ENCODE measurements at places on chromosomes 1 and 21. TPM values are rescaled to one million over a fixed set of nuclear protein-coding genes. Genes with fewer than 3 reads are reported as not detected.

DNA sequence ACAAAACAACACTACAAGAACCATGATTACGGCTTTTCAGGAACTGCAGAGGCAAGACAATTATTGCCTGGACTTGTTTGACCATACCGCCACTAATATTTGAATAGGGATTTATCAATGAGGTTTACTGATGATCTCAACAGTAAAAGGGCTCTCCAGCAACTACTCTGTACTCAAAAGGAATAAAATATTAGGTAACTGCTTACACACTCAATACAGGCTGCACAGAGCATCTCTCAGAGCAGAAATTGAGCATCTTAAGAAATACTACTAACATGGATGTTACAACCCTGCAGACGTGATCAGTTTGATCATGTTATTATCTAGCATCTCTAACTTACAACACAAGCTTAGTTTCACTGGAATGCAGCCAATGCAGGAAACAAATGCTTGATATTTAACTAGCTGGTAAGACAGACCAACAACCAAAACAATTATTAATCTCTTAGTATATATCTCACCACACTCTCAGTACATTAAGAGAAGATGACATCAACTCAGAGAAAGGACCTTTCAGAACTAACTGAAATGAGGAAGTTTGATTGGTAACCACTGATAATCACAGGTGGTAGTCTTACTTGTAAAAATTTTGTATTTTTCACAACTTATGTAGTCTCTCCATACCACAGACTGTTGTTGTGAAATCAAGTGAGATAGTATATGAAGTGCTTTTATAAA lies 52.2 kb downstream of the PUM1 start:
- no peak for DNase-seq

The RNU1-2 gene
- polyA plus RNA-seq, result not detected

The IFNLR1 gene
- 9.4 TPM for polyA plus RNA-seq

The ILDR2 gene
- 5.0 TPM for polyA plus RNA-seq

DNA sequence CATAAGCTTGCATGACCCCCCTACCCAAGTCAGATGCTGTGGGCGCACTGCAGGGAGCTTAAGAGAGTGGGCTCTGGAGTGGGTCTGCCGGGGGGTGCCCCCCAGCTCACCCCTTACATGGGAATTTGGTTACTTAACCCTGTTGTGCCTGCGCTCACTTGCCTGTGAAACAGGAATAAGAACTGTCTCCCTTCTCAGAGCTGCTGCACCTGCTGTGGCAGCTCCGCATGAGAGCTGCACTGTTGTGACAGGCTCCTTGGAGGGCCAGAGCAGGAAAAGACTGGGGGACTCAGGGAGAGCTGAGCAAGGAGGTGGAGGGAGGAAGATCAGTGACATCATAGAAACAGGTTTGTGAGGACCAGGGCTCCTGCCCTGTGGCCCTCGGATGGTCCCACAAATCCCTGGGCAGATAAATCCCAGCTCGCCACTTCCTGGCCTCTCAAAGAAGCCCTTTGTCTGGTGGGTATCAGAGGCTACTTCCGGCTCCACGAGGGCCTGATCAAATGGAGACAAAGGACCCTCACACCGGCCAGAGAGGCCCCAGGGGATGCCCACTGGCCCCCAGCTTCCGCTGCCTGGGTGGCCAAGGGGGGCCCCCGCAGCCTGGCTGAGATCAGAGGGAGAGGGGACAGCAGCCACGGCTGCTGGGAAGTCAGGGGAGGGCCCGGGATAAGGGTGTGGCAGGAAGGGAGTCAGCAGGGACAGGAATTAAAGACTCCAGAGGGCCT lies 28.9 kb upstream of the LAPTM5 start:
- DNase-seq, result no peak

GRCh38 chr1:96772972-96773371 lies 51.4 kb downstream of the PTBP2 start:
- DNase-seq, result no peak

GRCh38 chr1:36453051-36453450 lies 2.8 kb upstream of the OSCP1 start:
- no peak for DNase-seq

The SMIM1 gene
- polyA plus RNA-seq, result 25.8 TPM

GRCh38 chr1:197312163-197312562 lies 44.1 kb downstream of the CRB1 start:
- DNase-seq, result no peak

DNA sequence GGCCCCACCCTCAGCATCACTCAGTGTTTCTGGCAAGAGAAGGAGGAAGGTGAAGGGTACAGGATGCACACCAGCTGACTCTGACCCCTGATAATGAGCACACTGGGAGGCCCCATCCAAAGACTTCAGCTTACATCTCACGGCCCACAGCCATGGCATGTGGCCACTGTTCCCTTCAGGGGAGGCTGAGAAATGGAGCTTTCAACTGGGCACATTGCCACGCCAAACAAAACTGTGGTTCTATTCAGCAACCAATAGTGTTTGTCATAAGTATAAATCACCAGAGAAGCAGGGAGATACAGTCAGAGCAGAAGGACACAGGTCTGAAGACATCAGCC lies 12.7 kb upstream of the TRAF3IP3 start:
- DNase-seq, result no peak

- no peak for DNase-seq
These were observed 1.9 kb upstream of the ZFYVE9 start for GRCh38 chr1:52139817-52140540.

The SPATA17 gene
- polyA plus RNA-seq, result 2.6 TPM

- DNase-seq, result no peak
These were observed 69.5 kb upstream of the HUNK start for GRCh38 chr21:31803039-31804007.

DNA sequence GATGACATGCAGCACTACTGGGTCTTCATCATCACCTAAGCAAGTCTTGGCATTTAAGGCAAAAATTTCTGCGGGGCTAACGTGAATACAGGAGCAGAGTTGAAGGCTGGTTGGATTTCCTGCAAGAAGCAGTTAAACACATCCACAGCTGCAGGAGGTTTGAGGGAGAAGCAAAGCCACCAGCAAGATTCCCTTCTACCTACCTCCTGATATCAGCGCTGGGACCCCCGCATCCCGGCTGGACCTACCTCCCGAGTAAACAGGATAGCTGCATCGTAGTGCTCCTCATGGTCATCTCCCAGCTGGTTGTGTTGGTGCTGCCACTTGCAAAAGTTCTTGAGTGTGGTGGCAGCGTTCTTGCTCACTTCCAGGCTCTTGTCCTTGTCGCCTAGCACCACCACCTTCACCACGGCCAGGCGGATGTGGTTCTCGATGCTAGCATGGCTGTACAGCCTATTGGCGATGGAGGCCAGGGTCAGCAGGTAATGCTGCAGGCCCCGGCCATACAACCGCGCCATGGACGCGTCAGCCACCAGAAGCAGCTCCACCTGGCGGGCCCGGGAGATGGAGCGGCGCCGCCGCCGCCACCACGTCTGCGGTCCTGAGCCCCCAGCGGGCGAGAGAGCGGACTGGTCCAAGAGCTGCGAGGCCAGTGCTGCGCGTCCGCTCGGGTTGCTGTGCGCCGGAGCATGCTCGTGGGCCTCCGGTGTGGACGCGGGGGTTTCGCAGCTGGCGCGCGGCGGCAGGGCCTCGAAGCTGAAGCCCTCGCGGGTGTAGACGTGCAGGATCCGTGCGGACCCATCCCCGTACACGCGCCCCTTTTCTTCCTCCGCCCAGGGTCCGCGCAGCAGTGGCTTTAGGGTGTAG lies 1.6 kb downstream of the ADAMTS5 start:
- peak; percentile 41 for DNase-seq

- DNase-seq, result no peak
These were observed 117.0 kb upstream of the NFIA start for GRCh38 chr1:60965280-60965854.

DNA sequence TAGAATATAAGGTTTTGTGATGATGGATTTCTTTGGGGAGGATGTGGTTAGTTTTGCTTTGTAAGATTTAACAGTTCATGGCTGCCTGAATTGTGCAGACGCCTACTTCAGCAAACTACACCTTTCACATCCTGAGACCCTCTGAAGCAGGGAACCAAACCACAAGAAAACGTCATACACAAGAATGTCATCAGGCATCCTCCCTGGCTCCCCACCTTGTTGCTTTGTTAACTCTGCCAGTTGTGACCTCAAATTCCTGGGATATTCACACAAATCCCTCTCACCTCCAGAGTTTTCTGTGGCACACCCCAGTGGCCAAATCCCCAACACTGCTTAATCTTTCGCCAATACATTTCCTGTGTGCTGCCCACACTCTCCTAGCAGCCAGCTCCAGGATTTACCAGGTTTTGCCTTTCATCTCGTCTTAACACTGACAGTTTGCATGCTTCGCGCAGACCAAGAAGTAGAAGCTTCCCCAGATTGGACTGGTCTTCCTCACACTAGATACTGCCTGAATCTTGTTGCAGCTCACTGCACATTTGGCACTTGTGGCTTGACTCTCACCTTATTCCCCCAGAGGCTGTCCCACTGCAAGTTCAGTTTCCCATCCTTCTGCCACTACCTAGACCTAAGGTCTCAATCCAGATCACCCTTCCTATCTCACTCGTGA lies 51.1 kb upstream of the CTTNBP2NL start:
- DNase-seq, result no peak

DNA sequence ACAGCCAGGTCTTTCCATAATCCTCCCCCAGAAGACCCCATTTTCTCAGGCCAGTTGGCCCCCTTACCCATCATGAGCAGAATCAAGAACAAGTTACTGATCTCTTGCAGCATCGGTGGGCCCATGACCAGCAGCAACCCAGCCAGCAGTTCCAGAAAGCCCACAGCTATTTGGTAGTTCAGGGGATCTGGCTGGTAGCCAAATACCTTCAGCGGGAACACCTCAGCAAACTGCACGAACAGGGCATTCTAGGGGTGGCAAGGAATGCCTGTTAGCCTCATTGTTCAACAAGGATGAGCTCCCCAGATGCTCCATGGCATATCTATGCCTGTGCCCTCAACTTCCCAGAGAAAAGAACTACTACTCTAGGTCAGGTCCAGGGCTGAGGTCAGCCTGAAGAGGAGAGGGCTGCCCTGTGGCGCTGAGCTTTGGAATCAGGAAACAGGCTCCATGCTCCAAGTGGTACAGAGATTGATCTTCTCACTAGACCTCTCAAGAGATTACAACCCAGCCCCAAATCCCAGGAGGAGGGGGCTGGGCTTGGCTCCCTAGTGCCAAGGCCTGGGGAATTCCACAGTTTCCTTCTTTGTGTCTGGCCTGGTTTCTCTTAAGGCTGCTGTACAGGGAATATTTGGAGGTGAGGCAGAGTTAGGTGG lies 1.3 kb downstream of the TMEM35B start:
- DNase-seq, result peak; percentile 31

DNA sequence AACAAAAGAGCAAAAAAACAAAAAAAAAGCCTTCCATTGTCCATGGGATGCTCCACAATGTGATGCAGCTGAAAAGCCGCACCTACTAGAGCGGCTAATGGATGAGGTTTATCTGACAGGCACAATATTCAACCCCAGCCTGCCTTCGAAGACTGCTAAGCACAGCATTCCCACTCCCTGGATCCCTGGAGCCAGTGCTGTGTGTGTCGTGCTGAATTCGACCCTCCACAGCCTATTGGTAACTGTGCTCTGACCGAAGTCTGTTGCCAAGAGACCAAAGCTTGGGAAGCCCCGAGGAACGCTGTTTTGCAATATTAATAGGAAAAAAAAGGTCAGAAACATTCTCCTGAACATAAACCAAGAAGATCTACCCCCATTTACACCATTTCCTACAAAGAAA lies 57.2 kb upstream of the PUM1 start:
- DNase-seq, result peak; percentile 62

GRCh38 chr1:95048317-95048716 lies 24.4 kb downstream of the ALG14 start:
- no peak for DNase-seq

DNA sequence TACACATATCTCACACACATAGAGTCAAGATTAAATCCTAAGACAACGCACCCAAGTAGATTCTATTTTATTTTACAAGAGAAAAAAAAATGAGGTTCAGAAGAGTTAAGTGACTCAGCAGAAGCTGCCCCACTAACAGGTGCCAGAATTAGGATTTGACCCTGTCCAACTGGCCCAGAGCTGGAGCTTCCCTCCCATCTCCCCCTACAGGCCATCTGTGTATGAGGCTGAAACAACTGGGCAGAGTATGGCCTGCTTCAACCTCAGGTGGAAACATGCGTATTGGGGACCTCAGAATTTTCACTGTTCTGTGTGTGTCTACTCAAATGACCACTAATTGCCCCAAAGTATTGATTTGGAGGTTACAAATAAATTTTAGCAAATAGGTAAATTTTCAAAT lies 29.9 kb downstream of the PSMG1 start:
- no peak for DNase-seq

- no peak for DNase-seq
These were observed 29.8 kb upstream of the NFIA start for GRCh38 chr1:61052395-61053225.

DNA sequence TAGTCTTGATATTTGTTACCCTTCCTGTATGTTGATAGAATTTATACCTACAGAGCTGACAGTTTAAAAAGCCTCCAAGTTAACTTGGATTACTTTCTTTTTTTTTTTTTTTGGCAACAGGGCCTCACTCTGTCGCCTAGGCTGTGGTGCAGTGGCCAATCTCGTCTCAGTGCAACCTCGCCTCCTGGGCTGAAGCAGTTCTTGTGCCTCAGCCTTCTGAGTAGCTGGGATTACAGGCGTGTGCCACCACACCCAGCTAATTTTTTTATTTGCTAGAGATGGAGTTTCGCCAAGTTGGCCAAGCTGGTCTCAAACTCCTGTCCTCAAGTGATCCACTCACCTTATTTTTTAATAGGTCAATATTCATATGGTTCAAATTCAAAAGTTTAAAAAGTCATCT lies 32.7 kb downstream of the WDTC1 start:
- no peak for DNase-seq

The PSMB2 gene
- polyA plus RNA-seq, result 72.8 TPM

GRCh38 chr1:158362482-158362881 lies 8.8 kb downstream of the CD1E start:
- DNase-seq, result no peak

DNA sequence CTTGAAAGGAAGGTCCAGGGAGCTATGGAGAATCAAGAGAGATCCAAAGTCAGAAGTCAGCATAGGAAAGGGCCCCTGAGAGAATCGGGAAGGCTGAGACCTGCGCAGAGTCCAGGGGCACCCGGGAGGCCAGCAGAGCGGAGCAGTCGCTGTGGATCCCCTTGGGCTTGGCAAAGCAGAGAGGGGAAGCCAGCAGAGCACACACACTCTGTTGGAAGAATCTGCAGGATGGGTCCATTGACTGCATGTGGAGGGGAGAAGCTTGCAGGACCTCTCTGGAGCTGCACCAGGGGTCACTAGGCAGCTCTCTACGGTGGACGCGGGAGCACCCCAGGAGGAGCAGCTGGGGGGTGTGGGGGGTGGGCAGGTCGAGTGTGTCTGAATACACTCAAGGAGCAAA lies 6.4 kb downstream of the RIPK4 start:
- DNase-seq, result no peak

The ZBTB8B gene
- 0.96 TPM for polyA plus RNA-seq

The CLDN14 gene
- polyA plus RNA-seq, result not detected

The LRRC41 gene
- polyA plus RNA-seq, result 169 TPM

GRCh38 chr1:55067022-55067778 lies 27.9 kb downstream of the PCSK9 start:
- no peak for DNase-seq

GRCh38 chr1:89672489-89673183 lies 39.7 kb downstream of the LRRC8C start:
- no peak for DNase-seq

- DNase-seq, result no peak
These were observed 70.8 kb downstream of the DTL start for GRCh38 chr1:212106286-212106792.

- DNase-seq, result no peak
These were observed 3.0 kb upstream of the ATP1B1 start for GRCh38 chr1:169103480-169103893.

GRCh38 chr1:231411036-231411531 lies 11.0 kb downstream of the EGLN1 start:
- no peak for DNase-seq

- peak; percentile 40 for DNase-seq
These were observed 1.7 kb downstream of the TMCC2 start for GRCh38 chr1:205229399-205229871.

The INSRR gene
- 0.30 TPM for polyA plus RNA-seq

Measured in cardiac muscle cell (in vitro differentiated cells and primary cell).